GM04504 (cell line): ENCODE measurements at places on chromosomes 3 and 15.

DNA sequence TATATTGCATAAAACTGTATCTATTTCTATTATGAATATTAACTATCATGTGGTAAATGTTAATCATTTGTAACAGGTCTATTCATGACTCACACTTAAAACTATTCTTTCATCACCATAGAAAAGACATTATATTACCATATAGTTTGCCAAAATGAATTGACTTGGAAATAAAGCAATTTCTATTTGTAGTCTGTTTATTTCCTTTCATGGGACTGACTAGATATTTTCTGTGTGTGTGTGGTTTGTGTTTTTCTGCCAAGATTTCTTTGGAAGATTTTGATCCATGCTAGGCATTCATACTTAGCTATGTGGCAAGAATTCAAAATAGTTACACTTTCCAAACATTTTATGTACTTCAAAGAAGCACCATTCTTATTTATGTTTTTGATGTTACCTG lies 522.5 kb upstream of the AGTR1 start:
- peak; percentile 48 for DNase-seq

DNA sequence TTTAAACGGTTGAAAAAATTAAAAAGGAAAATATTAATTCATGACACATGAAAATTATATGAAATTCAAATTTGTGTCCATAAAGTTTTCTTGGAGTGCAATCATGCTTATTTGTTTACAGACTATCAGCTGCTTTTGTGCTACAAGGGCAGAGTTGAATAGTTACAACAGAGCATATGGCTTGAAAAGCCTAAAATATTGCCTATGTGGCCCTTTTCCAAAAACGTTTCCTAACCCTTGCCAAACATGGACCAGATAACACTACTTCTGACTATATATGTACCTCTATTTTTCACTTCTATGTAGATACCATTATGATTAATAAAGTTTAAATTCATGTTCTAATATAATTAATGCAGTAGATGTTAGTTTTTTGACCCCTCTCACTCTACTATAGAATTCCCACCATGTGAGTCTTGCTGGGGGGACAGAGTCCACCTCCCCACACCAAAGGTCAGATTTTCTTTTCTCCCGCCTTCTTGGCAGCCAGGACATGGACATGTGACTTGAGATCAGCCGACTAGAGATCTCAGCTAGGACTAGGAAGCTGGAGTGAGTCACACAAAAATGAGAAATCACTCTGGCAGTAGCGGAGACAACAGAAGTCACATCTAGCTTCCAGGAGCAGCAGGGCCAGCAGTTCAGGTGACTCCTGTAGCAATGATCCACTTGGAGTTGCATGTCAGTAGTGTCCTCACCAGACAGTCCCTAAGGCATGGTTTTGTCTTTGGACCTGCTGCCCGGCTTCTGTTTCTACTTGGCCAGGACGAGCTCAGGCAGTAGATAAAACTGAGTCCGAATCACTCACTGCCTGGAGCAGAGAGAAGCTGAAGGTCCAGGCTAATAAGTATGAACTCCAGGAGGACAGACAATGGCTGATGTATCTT lies 22.4 kb downstream of the CIAO2A start:
- peak; percentile 65 for DNase-seq

GRCh38 chr3:68985146-68985790 lies 28.2 kb downstream of the EOGT start:
- no peak for DNase-seq

- peak; percentile 10 for DNase-seq
Observed at GRCh38 chr3:75294124-75294523, 370.0 kb upstream of the FRG2C start.

GRCh38 chr15:61403884-61404283 lies 174.8 kb upstream of the RORA start:
- DNase-seq = no peak

DNA sequence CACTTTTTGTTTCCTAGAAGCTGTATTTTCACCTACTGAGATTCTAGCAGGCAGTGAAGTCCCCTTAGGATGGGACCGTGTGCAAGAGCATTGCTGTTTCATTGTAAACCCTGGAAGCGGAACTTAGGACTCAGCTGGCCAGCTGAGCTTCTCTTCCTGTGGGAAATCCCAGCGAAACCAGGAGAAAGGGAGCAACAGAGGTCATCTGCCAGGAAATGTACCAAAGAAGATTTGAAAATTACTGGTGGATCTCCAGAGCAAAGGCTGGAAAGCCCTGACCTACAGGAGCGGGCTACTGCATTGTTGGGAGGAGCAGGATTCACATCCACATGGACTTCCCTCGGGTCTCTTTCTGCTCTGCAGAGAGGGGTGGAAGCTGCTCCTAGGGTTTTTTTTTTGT lies 7.6 kb upstream of the ADPRH start:
- no peak for DNase-seq

- peak; percentile 22 for DNase-seq
Observed at GRCh38 chr3:56624725-56625124, 58.3 kb downstream of the TASOR start.

GRCh38 chr3:196378146-196378841 lies 40.1 kb upstream of the TM4SF19 start:
- DNase-seq = no peak
